ENCODE measurements at places on chromosomes 2 and 18.

- DNase-seq, result peak; percentile 71
These were observed 263.8 kb downstream of the PHLPP1 start for GRCh38 chr18:62979176-62979575.

GRCh38 chr18:76459687-76460350, 35.2 kb downstream of the ZNF516 start:
- no peak for DNase-seq

- no peak for DNase-seq
These were observed 27.4 kb downstream of the NEMP2 start for GRCh38 chr2:190507135-190507534.

GRCh38 chr2:152861349-152861942, 143.0 kb downstream of the ARL6IP6 start:
- no peak for DNase-seq

GRCh38 chr18:8264861-8265411, 344.3 kb upstream of the RAB12 start:
- DNase-seq, result peak; percentile 64

- DNase-seq, result no peak
These were observed 36.3 kb upstream of the MBP start for GRCh38 chr18:77168811-77169311.

DNA sequence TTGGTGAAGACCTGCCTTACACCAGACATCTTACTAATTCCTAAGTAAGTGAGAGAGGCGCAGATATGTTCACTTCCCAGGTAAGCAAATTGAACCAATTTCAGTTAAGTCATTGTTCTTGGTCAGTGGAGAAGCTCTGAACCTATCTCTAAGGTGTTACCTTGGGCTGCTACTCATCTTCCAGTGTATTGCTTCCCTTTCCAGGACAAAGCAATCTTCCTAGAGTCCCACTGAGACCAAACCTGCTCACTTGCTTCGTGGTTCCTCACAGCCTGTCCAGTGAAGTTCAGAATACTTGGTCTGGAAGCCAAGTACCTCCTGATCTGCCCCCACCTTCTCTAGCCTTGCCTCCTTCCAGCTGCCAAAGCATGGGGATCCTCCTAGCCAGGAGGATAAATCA, 22.5 kb upstream of the GBX2 start:
- no peak for DNase-seq

DNA sequence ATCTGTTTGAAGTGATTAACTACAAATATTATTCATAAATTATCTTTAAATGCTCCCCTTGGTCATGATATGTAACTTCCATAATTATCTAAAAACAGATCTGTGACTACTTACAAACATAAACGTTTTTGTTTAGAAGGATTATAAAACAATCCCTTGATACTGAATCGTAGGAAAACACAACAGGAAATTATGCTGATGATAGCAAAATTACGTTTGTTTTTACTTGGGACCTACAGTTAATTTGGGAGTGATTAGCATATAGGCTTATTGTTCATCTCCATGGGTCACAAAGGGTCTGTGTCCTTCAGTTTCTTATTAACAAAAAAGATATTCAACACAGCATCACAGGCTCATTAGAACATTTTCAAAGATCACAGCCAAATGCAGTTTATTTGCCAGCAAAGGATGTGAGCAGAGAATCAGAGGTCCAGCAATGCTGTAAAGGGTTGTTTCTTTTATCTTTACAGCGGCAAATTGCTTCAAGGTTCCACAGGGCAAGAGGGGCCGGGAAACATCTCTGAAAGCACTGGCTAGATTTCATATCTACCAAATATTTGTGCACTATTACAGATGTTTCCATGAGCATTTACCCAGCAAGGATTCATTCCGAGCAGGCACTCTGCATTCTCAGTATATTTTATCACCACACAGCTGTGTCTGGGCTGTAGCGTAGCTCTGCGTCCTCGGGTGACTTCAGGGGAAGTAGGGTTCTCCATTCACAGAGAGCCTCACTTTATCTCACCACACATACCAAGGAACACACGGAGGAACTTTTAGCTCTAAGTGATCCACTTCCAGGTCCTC, 4.1 kb downstream of the CCDC195 start:
- DNase-seq, result no peak

DNA sequence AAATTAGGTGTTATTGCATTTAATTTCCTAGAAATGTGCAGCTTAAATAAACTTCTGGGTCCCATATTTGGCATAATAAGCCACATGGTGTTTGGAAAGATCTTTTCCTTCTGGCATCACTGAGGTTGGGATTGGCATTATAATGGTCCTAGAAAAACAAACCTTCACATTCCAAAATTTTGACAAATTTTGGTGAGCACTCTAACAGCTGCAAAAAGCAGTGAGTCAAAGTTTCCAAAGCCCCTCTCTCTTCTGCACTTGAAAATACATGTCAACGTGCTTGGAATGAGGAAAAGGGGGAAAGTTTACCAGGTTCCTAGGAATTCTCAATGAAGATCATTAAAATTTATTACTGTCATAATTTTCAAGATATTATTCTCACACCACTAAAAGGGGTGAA, 77.8 kb upstream of the STK17B start:
- DNase-seq, result no peak

DNA sequence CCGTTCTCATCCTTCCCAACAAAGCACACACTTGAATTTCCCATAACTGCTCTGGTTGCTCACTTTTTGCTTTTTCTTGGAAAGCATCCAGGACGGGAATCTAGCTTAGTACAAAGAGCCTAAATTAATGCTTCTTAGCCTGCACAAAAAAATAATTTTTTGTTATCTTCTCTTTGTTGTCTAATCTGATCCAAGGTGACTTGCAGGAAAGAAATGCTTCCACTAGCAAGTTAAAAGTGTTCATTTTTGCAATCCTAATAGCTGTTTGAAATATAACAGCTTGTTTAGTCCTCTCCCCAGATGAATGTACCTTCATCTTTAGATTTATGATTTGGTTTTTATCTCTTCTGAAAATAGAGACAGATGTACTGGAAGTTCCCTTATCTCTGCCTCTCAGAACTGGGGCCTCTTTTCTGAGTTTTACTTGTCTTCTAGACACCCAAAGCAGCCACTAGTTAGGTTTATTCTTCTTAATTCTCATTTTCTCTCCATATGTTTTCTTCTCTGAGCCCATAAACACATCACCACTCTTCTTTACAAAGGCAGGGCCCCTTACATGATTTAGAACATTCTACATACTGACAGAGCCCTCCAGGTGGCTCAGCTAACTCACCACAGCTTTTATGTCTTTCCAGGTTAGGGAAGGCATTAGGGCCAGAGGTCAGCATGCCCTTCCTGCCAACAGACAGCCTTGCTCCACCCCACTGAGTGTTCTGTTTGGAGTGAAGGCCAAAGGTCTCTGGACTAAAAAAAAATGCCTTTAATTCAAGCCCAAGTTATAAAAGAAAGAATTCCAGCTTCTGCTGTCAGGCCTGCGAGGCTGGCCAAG, 74.7 kb upstream of the MAP4K3 start:
- DNase-seq, result peak; percentile 33

- no peak for DNase-seq
These were observed 9.1 kb downstream of the B3GNT2 start for GRCh38 chr2:62204998-62205496.

DNA sequence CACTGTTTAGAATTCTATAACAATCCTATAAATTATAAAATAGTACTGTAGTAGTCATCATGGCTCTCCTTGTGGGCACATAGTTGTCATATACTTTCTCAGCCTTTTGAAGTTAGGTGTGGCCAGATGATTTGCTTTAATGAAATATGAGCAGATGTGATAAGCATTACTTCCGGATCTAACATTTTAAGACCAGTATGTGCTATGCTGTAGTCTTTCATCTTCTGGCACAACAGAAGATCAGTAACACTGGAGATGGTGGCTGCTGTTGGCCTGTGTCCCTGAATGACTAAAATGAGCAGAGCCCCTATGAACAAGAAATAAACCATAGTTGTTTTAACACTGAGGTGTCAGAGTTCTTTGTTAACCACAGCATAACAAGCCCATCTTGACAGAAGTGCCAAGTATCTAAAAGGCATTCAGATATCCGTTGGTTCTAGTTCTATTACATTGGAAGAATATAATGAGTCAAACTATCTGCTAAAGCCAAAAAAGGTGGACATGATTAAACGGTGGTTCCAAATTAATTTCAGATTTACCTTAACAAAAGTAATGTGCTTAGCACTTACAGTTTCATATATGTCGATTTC, 6.3 kb downstream of the MEX3C start:
- no peak for DNase-seq

DNA sequence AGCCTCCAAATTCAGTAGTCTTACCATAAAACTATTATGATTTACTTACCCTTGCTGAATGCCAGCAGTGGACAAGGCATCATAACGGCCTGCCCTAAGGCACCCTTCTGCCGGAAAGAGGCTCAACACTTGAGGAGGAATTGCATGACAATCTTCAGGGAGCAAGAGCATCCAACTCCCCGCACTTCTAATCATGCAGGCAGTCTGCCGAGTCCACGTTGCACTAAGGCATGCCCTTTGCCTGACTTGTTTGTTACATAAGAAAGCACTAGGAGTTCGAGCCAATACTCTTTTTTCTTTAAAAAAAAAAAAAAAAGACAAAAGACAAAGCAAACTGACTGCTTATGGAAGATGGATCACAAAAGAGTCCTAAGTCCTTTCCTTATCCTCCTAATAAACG, 17.9 kb upstream of the SPTBN1 start:
- DNase-seq, result no peak

DNA sequence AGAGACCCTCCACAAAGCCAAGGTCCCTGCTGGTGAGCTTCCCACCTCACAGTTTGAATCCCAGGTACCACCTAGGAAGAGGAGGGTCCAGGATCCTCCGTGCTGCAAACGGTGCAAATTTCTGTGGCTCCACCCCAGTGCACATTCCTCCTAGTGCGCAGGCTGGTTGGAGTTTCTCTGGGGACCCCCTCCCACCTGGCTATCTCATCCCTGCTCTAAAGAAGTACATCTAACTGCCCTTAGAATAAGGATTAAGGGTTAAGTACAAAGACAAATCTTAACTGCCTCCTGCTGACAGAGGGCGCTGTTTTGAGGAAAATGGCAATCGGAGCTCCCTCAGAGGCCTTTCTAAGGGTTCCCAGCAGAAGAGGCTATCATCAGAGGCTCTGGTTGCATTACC, 109.6 kb upstream of the FSIP2 start:
- peak; percentile 4 for DNase-seq

- DNase-seq, result no peak
These were observed 308.7 kb downstream of the CBLN2 start for GRCh38 chr18:72235422-72235821.

DNA sequence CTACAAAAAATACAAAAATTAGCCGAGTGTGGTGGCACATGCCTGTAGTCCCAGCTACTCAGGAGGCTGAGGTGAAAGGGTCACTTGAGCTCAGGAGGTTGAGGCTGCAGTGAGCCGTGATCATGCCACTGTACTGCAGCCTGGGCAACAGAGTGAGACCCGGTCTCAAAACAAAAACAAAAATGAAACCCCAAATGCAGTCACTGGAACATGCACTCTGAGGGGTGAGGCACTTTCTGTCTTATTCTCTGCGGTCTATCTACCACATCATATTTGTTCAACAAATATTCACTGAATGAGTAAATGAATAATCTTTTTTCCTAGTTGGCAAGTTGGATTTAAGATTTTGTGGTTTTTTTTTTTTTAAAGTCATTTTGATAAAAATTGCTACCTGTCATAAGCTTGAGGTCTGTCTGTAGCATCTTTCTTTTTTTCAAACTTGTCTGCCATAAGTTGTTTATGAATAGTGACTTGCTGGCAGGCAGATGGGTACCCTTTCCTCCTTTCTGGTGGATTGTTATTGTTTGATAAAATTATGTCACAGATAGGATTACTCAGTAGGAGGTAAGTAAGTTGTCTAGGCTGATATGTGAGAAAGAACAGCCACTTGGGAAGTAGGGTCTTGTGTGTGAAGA, 11.8 kb downstream of the CHRNA1 start:
- DNase-seq, result no peak

DNA sequence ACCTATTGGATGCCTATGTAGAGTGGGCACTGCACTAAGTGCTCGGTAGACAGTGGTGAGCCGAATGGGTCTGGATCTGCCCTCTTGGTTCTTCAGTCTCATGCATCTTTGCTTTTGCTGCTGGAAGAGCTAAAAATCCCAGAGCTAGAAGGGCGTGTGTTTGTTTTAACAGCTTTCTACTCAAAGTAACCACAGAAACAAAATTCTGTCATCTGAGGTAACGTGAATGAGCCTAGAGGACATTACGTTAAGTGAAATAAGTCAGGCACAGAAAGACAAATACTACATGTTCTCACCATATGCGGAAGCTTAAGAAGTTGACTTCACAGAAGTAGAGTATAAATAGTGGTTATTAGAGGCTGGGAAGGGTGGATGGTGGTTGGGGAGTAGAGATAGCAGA, 119.8 kb downstream of the PLB1 start:
- DNase-seq, result no peak

DNA sequence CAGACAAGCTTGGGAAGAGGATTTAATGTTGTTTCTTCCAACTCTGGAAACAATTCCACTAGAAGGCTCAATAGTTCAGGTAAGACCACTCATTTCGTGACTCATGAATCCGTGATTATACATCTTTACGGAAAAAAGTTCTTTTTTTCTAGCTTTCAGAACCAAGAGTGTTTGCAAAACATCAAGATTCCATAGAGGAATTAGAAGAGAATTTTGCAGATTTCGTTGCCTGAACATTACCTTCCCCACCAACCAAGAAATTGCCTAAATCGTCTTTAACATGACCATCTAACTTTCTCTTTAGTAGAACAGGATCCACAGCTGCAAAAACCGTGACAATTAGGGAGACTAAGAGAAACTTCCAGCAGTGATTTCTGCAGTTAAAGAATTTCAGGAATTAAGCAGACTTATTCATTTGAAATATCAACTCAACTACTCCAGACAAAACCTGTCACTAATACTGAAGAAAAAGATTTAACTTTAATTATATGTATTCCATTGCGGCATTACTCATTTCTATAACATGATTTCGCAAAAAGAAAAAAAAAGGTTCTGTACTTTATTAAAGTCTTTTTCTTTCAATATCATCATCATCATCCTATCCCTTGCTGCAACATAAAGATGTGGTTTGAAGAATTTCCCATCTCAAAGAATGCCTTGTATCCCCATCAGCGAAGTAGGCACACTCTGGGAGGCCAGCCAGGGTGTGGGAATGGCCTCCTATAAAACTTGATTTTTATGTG, 1.9 kb upstream of the NAB1 start:
- DNase-seq, result no peak

DNA sequence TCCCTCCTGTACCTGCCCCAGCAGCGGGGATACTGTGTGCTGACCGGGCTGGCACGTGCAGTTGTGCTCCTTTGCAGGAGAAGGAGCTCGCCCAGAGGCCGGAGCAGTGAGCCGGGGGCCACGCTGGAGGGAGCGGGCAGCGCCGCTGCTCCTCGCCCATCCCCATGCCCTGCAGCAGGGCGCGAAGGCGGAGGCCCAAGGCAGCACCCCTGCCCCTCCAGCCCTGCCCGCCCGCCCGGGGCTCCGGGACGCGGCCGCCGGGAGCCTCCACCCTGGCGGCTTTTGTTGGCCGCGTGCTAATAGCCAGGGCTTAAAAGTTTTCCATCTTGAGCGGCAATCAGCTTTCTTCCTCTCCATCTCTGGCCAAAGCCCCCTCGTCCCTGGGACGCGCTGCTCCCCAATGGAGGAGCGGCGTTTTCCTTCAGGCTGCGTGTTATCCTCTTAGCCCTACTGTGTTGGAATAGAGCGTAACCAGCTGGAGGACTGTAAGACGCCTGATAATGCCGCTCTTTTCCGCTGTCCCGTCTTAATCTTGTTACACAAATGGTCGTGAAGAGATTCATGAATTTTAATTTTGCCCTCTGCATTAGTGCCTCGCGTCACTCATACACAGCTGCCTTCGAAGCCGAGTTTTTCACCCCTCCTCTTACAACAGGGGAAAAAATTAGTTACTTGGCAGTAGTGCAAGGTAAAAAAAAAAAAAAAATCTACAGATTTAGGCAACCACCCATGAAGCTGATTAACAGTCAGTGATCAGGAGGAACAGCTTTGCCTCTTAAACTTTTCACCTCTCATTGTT, 172.9 kb upstream of the SIX3 start:
- DNase-seq, result no peak
